Left lung (tissue), 14 donors: ENCODE measurements at places on chromosomes 4 and X.
A peak's percentile ranks its signal among the peaks of the same experiment; 100 is the strongest.

DNA sequence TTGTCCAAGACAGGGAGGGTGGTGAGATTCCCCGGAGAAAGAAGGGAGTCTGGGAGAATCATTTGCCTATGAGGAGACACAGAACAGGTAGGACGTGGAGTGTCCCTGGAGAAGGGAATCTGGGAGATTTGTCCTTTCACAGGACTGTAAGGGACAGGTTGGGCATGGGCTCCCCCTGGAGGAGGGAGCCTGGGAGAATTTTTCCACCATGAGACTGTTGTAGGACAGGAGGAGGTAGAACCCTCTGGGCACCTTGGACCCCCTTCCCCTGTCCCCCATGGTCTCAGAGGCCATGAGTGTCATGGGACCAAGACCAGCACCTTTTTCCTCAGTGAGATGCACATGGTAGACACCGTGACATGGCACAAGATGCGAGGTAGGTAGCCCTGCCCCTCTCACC lies 2.8 kb downstream of the PORCN start:
- no peak for DNase-seq

GRCh38 chr4:1775731-1776500 lies 17.2 kb upstream of the FGFR3 start:
- no peak for DNase-seq

GRCh38 chr4:163707873-163708272 lies 213.4 kb downstream of the TMA16 start:
- no peak for DNase-seq

- no peak for DNase-seq
Measured at GRCh38 chrX:118682258-118683014, 45.0 kb upstream of the IL13RA1 start.

- no peak for DNase-seq
Measured at GRCh38 chr4:130393231-130393630, 1297.3 kb downstream of the C4orf33 start.

DNA sequence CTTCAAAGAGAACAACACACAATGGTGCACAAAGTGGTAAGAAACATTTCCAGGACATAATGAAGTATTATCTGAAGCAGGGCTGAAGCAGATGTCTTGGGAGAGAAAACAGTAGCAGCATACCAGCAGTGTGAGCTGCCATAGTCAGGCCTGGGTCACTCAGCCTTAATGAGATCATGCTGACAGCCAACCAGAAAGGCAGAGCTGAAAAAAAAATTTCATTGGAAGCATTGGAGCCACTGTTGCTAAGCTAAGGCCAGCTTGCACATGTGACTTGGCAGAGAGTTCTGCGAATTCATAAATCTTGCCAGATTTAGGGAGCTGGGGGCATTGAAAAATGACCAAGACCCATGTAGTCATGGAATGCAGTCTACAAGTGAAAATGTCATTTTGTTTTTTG lies 444.0 kb upstream of the PITX2 start:
- DNase-seq: no peak

DNA sequence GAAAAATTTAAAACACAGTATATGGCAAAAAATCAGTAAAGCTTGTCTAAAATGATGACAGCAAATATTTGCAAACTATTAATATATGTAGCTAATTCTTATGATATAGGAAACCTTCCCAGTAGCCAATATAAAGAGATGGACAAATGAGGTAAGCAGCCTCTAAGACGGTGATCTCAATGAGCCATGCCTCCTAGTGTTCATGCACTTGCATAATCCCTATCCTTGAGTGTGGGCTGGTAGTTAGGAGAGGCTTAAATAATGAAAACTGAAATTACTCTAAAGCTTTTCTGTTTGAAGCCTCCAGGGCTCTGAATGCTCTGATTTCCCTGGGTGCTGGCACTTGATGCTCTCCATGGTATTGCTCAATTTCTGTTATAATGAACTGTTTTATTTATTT lies 24.6 kb upstream of the ARMCX4 start:
- DNase-seq: no peak

DNA sequence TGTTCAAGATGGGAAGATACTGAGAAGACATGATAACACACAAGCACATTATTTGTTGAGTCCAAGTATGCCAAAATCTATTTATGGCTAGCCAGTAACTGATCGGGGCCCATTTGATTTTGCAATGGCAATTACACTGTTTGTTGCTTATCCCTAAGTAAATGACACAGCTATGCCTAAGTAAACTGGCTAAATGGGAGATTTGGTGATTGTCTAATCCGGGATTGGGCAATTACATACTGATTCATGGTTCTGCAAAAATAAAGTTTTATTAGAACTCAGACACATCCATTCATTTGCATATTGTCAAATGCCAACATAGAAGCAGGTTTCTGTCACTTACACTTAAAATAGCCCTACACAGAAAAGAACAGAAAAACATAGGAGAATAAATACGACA lies 140.2 kb upstream of the TBL1X start:
- DNase-seq: no peak

GRCh38 chrX:104098151-104098808 lies 14.0 kb upstream of the ZCCHC18 start:
- DNase-seq: no peak

- DNase-seq: no peak
Measured at GRCh38 chr4:149910604-149911350, 95.1 kb upstream of the IQCM start.

GRCh38 chr4:2733001-2733843 lies 22.9 kb downstream of the TNIP2 start:
- no peak for DNase-seq

- DNase-seq: no peak
Measured at GRCh38 chr4:71553605-71554004, 214.8 kb downstream of the SLC4A4 start.

DNA sequence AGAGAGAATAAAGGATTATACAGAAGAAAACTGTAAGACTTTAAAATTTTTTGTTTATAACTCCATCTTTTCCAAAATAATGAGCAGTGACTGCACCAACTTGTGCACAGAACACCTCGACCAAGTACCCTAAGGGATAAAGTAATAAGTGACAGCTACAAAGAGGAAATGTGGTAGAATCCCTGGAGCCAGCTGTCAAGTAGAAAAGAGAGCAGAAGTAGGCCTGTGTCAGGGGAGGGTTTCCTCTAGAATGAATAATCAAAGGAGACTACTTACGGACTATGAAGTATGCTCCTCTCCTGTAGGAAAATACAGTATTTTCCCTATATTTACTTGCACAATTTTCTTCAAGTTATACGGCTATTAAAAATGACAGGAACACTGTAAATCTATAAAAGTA lies 1.2 kb downstream of the EIF1AX start:
- DNase-seq: no peak

GRCh38 chr4:27360790-27361267 lies 500.2 kb downstream of the STIM2 start:
- DNase-seq: peak; percentile 5

GRCh38 chrX:112643721-112644120 lies 36.0 kb downstream of the LHFPL1 start:
- no peak for DNase-seq

GRCh38 chrX:82127228-82128123 lies 925.6 kb downstream of the SH3BGRL start:
- DNase-seq: no peak

DNA sequence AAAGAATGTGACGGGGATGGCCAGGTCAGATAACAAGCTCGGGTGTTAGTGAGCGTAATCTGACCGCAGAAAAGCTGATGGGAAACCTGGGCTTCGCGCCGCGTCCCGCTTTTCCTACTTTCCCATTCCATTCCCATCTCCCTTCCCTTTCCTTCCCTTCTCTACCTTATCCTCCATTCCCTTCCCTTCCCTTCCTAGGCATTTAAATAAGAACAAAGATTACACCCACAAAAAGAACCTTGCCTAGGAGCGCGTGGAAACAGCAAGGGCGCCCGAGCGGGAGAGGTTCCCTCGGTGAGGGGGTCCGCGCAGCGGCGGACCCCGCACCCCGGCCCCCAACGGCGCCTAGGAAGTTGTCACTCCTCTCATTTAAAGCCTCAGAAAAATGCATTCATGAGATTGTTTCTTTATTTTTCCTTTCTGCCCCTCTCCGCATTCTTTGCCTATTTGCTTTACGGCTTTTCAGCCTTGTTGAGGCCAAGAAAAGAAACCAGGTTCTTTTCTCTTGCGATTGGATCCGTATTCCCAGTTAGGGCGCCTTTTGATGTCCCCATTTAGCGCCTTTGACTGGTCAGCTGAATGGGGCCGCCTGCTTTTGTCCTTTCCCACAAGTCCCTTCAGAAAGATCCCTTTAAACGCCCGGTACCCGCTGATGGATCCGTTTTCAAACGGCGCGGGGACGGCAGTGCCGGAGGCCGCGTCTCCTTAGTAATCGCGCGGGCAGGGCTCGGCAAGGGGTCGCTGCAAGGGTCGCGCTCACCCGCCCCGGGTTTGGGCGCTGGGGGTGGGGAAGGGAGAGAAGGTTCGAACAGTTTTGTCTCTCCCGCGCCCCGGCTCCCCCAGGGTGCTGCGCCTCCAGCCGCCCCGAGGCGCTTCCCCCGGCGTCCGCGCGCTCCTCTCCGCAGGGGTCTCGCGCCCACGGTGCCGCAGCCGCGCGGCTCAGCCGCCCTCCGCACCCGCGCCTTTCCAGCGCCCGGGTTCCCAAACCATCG lies 54.1 kb upstream of the TMEM33 start:
- no peak for DNase-seq

DNA sequence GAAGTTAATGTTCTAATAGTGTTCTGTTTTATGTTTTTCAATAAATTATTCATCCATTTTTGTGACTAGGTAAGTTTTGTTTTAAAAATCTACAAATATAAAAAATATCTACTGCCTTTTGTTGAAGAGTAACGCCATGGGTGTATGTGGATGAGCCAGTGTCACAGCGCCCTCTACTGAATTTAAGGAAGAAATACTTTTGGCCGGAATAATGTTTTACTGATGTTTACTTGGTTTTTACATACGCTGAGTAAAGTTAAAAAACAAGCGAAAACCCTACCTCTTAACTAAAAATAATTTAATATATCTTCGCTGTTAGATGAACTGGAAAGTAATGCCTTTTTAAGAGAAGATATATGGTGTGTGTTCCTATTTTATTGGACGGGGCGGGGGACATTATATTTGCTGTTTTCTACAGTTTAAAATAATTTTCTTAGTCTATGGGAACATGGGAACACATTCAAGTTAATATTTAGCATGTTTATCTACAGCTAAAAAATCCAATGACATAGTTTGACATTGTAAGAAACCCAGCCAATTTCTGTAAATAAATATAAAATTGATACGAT lies 86.1 kb downstream of the CPE start:
- no peak for DNase-seq

- DNase-seq: no peak
Measured at GRCh38 chrX:136496186-136496763, 1.1 kb upstream of the HTATSF1 start.

- DNase-seq: no peak
Measured at GRCh38 chr4:77911091-77911490, 48.5 kb downstream of the MRPL1 start.

DNA sequence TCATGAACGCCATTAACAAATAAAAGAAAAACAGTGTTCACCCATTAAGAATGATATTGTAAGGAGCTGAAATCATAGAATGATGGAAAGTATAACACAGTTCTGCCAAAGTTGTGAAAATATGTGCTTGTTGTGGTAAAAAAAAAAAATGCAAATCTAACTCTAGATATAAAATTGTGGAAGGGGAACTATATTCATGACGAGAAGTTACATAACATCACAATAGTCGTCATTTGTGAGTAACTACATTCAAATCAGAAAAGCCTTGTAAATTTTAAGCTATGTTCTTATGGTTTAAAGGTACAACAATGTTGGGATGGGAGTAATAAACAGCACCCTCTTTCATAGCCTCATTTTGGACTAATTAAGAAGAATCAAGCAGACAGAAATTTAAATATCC lies 57.6 kb upstream of the PRDM8 start:
- no peak for DNase-seq

GRCh38 chr4:31349907-31350306 lies 629.7 kb downstream of the PCDH7 start:
- no peak for DNase-seq

- no peak for DNase-seq
Measured at GRCh38 chr4:188911199-188911598, 772.0 kb downstream of the TRIML1 start.

GRCh38 chr4:63218856-63219255 lies 1190.4 kb downstream of the TECRL start:
- DNase-seq: no peak

DNA sequence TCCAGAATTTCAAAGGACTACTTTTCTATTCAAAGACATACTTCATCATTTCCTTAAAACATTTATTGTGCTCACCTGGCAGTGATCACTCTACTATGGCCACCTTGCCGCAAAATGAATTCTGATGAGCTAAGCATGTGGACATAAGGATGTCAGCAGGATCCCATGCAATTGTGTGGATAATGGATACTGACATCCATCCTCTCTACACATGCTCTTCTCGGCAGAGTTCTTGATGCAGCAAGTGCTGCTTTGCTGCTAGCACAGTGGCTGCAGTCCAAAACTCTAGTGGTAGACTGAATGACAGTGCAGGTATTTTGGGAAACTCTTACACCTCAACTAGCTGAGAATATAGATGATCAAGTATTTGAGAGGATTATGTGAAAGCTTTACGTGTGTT lies 168.0 kb downstream of the BANK1 start:
- no peak for DNase-seq

DNA sequence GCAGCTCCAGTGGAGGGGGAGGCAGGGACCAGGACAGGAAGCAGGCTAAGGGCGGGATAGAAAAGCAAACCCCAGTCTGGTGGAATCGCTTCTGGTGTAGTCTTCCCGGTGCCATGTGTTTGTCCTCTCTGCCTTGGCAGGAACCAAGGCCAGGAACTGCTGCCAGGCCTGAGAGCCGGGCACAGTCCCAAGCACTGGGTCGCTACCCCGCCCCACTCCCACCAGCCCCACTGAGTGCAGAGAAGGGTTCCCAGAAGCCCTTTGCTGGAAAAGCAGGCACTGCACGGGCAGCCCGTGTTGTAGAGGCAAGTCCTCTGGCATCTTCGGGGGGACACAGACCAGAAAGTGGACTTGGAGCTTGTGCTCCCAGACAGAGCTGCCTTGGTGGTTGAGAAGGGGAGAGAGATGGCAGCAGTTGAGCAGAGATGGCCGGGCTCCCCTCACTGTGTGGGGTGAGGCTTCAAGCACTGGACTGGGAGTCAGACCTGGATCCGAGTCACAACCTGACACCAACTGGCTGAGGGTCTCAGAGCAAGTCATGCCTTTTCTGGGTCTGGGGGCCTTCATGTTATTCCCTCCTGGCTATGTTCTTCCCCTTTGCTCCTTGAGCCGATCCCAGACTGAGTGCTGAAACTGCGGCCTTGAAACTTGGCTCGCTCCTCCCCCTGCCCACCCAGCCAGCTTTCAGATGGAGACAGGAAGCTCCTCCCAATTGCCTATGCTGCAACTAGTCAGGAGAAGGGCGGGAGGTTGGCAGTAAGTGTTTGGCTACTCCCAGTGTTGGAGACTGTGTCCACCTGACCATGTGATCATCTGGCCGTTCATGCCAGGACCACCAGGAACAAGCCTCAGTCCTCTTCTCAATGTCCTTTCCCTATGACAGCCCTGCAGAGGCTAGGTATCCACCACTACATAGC lies 59.7 kb upstream of the MTM1 start:
- DNase-seq: peak; percentile 50
